ENCODE measurements at places on chromosomes 7 and 10.

DNA sequence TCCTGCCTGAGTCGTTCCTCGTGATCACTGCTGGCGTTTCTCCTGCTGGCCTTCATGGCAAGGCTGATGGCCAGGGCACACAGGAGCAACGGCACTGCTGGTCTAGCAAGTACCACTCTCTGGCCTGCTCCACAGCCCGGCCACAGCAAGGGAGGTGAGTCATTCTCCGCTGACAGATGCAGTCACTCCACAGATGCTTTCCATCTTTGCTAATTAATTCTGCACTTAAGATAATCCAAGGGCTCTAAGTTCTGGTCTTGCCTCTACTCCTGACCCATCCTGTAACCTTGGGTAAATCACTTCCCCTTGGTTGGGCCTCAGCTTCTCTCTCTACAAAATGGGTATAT, 244.4 kb downstream of the RPS24 start:
- no peak for ATAC-seq

GRCh38 chr7:54833001-54833467, 74.0 kb upstream of the SEC61G start:
- ATAC-seq: no peak

DNA sequence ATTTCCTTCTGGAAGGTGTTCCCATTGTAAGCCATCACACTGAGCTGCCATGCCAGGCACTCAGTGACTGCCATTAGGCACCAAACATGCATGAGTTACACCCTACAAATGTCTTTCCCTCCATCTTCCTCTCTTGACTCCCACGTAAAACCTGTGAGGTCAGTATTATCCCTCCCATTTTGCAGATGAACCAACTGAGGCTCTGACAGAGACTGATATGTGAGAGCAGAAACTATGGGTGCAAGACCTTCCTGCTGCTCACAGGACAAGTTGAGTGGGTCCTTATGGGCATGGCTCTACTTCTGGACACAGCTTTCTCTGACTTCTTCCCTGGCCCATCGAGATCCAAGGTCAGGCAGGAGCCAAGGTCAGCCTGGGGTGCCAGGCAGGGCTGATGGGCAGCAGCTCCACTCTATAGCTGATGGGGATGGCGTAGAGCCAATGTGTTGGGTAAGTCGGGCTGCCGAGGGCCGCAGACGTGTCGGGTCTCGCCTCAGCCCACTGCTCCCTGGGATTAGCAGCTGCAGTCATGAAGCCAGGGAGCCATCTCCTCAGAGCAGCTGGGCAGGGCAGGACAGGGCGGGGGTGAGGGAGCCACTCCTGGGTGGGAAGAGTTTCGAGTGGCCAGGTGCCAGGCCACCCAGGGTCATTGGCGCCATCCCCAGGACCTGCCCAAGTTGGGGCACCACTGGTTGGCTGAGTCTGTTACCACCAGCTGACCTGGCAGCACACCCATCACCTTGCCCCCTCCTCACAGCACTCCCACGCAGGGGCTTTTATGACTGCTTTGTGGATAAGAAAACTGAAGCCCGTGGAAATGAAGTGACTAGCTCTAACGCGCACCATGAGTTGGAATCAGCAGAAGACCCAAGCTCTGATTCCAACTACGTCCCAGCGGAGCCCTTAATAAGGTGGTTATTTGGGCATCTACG, 117.8 kb upstream of the ZMIZ1 start:
- ATAC-seq: no peak

DNA sequence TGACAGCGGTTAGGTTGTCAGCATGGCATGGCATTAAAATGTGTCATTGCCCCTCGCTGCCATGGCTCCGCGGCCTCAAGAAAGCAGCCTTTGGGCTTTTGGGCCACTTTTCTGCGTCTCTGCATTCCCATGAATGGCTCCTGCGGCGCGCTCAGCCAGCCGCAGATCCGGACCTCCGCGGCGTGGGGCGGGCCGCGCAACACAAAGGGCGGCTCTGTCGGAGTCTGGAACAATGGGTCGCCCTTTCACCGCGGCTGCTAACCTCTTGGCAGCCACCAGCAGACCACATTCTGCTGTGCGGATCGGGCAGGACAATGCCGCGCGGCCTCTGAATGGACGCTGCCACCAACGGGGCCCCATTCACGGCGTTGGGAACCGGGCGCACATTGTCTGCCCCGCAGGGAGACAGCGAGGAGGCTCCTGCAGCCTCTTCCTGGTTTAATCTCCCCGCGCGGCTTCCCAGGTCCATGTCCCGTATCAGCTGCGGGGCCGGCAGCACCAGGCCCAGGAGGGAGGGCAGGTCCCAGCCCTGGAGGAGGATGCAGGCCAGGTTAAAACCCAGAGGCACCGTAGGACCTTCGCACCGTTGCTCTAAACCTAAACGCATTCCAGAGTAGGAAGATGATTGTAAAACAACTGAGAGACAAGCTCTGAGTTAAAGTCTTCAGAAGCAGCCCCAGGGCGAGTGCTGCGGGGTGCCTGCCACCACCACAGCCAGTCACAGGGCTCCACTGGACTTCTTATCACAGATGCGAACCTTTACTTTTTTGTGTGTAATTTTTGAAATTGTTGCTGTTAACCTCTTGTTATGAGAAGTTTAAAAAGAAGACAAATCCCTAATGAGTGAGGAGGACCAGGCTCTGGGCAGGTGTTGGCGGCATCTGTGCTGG, 71.6 kb downstream of the NKX6-2 start:
- no peak for ATAC-seq

- no peak for ATAC-seq
These were observed 3.9 kb upstream of the CD36 start for GRCh38 chr7:80634505-80634904.

DNA sequence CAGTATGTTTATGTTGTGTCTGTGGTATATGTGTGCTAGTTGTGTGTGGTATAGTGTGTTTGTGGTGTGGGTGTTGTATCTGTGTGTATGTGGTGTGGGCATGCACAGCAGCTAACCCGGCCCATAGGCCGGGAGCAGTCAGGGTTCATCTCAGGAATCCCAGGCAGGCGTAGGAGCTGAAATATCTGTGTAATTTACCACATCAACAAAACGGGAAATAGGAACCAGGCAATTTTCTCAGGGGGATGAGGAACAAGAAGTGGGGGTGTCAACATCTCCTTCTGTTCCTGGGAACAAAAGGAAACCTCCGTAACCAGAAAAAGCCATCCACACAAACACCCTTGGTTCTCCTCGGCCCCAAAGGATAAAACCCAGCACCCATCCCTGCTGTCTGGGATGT, 24.5 kb upstream of the ZNF488 start:
- ATAC-seq: no peak

DNA sequence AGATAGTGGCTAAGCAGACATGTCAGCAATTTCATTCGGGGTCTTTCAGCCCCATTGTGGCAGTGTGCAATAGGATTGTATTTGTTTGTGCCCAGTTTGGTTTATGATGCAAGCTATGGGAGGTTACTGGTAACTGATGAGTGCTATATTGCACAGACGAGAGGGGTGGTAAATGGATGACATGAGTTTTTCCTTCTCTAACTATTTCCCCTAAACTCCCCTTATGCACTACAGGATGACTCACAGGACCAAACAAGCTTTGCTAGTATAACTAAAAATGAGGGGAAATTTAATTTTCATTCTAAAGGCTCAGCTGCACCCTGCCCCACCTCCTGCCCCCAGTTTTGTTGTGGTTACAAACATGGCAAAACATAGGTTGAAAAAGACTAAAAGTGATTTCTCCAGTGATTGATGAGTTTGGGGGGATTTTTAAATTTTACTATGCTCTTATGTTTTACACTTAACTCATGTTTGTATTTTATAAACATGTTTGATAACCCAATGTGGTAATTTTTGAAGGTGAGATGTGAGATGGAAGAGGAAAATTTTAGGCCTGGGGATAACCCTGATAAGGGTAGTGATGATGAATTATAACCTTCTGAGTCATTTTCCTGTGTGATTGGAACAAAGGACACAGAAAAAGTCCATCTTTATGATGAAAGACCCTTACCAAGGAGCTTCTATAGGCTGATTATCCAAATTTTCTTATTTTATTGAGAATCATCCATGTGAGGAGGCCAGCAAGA, 60.8 kb upstream of the NAMPT start:
- ATAC-seq: peak; percentile 66

DNA sequence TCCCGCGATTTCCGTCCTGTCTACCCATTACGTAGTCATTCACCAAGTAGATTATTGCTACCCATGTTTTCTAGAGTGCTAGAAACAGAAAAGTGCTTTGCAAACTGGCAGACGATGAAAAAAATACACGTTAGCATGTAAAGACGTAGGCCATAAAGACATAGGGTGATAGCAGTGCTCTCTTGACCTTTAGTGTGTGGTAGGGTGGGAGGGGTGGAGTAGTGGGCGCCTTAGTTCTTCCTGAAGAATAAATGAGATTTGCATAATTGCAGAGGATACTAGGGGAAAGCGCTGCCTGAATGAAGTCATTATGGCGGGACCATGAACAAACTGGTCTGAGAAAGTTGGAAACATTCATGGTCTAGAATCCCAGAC, 948 bp downstream of the ZNF485 start:
- ATAC-seq: no peak

GRCh38 chr10:63236113-63236935, 103.2 kb downstream of the NRBF2 start:
- peak; percentile 83 for ATAC-seq

Measured in stimulated activated memory B cell treated with anti-CD40 and anti-IgM and Interleukin-4, amounts not matched to agents 10 μg/mL and 1 μg/mL and 100 μg/mL, for 72 hours (primary cell).